Stimulated activated CD8-positive, alpha-beta memory T cell treated with anti-CD3 and anti-CD28 coated beads, Interleukin-4, amount 100 ng/mL, for 4 hours (primary cell): ENCODE measurements at places on chromosomes 11 and 22.

DNA sequence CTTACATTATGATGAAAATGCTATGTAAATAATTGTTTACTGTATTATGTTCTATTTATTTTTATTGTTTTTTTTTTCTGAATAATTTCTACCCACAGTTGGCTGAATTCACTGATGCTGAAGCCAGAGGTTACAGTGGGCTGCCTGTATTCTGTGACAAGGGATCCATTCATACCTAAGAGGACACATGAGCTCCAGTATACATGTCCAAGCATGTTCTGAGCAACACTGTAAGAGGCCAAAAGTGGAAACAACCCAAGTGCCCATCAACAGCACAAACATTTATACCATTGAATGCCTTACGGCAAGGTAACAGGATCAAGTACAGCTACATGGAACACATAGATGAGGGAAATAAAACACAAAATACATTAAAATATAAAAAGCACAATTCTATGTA lies 1.4 kb upstream of the SRSF8 start:
- DNase-seq = no peak

- DNase-seq = no peak
Measured at GRCh38 chr11:80502511-80502910, 1061.7 kb upstream of the TENM4 start.

GRCh38 chr11:12995188-12995587 lies 13.9 kb upstream of the RASSF10 start:
- no peak for DNase-seq

DNA sequence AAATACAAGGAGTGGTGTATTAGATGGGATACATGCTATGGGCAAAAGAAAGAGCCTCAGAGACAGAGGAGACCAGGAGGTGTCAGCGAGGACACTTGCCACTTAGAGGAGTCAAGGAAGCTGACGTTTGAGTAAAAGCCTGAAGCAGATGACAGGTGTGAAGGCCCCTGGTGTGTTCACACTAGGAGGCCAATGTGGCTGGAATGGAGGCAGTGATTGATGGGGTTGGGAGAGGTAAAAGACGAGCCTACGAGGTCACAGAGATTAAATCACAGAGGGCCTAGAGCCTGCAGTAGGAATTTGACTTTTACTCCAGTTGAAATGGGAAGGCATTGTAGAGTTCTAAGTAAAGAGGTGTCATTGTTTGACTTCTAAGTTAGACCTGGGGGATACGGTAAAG lies 12.0 kb upstream of the GDPD5 start:
- no peak for DNase-seq

- no peak for DNase-seq
Measured at GRCh38 chr11:7890417-7891172, 40.5 kb downstream of the OR10A6 start.

DNA sequence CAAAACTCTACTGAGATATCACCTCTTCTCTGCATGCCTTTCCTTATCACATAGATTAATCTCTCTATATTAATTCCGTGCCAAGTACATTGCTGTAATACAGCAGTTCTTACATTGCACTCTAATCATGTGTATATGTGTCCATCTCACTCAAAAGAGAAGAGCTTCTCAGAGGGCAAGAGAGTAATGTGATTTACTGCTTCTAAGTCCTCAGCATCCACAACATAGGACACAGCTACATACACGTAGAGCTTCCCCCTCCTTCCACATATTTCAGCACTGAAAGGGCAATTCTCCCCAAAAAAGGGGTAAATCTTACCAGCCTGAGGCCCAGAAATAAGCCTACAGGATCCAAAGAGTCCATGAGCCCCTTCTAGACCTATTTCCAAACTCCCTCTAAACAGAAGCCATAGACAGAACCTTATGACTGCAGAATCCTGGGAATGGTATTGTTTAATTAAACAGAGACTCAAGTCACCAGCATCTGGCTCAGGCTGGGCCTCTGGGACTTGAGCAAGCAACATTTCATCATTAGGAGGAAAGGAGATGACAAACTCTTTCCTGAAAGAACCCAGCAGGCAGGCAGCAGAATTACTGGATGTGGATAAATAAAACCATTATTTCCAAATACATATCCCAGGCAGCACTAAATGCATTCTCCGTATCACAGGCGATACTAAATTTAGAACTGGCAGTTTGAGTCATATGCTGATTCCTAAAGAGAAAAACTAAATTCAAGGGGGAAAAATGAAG lies 87.2 kb downstream of the KCNC1 start:
- no peak for DNase-seq

GRCh38 chr11:116931206-116931953 lies 94.0 kb upstream of the APOA1 start:
- DNase-seq = no peak
